ENCODE measurements at places on chromosomes 7 and 10.
A peak's percentile ranks its signal among the peaks of the same experiment; 100 is the strongest.

- no peak for DNase-seq
These were observed 1.9 kb upstream of the SNX13 start for GRCh38 chr7:17942231-17942630.

GRCh38 chr7:45179666-45180065 lies 22.1 kb downstream of the RAMP3 start:
- DNase-seq: no peak

- no peak for DNase-seq
These were observed 313.0 kb upstream of the NPVF start for GRCh38 chr7:25541094-25541821.

GRCh38 chr7:96014617-96015016 lies 242.3 kb downstream of the DYNC1I1 start:
- no peak for DNase-seq

- no peak for DNase-seq
These were observed 1183.9 kb upstream of the C7orf33 start for GRCh38 chr7:147406521-147407135.

DNA sequence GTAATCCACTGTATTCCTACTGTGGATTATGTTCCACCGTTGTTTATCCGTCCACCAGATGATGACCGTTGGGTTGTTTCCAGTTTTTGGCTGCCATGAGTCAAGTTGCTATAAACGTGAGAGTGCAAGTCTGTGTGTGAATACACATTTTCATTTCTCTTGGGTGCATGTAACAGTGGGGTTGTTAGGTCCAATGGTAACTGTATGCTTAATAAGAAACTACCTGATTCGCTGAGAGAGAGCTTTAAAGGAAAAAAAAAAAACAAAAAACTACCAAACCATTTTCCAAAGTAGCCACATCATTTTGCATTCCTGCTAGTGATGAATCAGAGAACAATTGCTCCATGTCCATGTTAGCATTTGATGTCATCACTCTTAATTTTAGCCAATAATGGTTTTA lies 15.9 kb downstream of the UBN2 start:
- no peak for DNase-seq

- no peak for DNase-seq
These were observed 3.5 kb upstream of the SRRM3 start for GRCh38 chr7:76198202-76198601.

DNA sequence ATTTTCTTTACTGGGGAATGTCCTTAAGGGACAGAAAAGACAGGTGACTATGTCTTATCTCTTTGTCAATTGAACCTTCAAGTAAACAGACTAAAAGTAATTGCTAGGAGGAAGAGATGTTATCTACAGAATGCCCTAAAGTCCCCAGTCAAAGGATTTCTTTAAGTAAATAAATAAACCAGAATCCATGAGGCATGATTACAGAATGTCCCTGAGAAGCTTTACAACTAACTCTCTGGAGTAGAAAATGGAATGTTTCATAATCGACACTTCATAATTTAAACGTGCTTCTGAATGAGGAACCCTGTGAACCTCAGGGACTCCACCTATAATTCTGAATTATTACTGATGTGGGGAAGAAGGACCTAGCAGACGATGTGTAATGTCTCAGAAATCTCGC lies 187.9 kb upstream of the IMMP2L start:
- no peak for DNase-seq

DNA sequence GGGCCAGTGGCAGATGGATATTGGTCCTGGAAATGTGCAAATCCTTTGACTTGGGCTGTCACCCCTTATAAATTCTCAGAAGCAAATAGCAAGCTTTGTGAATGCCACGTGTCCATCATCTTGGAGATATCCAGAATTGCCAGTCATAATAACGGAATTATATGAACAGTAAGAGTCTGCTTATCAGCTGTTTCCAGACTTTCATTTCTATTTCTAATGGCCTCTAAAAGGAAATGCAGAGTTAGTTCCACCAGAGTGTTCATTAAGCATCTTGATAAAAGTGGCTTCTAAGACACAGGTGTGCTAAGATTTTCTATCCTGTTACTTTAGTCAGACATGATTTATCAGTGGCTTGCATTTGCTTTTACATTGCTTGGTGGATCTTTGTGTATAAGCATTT lies 87.4 kb downstream of the RAMP3 start:
- DNase-seq: no peak

- no peak for DNase-seq
These were observed 592 bp upstream of the PIK3CG start for GRCh38 chr7:106864298-106865081.

GRCh38 chr7:3862774-3863173 lies 561.7 kb downstream of the SDK1 start:
- no peak for DNase-seq

- no peak for DNase-seq
These were observed 174.1 kb downstream of the LRRN3 start for GRCh38 chr7:111264981-111265380.

GRCh38 chr10:50420196-50420595 lies 168.9 kb upstream of the ASAH2 start:
- DNase-seq: no peak

DNA sequence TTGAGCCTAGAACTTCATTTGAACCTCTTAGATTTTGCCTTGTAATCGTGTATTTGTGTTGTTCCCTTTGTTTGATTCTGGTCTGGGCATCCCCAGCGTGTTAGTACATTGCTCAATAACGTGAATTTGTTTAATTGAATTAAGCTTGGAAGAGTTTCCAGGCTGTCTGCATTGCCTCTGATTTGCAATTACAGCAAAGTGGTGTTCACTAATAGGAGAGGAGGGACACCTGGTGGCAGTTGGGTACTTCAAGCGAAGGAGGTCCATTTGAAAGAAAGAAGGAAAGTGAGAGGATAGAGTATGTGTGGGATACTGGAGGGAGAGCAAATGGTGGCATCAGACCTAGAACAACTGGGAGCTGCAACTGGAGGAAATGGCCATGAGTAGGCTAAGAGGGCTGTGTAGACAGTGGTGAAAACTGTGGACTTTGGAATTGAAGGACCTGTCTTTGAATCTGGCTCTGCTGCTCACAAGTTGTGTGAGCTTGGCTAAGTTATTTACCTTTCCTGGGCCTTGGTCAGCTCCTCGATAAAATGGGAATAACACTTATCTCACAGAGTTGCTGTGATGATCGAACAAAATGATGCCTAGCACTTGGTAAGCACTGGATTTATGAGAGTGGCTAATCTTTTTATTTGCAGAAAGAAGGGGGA lies 15.1 kb downstream of the LSMEM1 start:
- peak; percentile 41 for DNase-seq

- DNase-seq: no peak
These were observed 168.5 kb downstream of the PLXNA4 start for GRCh38 chr7:132407764-132408163.

- no peak for DNase-seq
These were observed 67.5 kb upstream of the ZMIZ1 start for GRCh38 chr10:79001082-79001885.

DNA sequence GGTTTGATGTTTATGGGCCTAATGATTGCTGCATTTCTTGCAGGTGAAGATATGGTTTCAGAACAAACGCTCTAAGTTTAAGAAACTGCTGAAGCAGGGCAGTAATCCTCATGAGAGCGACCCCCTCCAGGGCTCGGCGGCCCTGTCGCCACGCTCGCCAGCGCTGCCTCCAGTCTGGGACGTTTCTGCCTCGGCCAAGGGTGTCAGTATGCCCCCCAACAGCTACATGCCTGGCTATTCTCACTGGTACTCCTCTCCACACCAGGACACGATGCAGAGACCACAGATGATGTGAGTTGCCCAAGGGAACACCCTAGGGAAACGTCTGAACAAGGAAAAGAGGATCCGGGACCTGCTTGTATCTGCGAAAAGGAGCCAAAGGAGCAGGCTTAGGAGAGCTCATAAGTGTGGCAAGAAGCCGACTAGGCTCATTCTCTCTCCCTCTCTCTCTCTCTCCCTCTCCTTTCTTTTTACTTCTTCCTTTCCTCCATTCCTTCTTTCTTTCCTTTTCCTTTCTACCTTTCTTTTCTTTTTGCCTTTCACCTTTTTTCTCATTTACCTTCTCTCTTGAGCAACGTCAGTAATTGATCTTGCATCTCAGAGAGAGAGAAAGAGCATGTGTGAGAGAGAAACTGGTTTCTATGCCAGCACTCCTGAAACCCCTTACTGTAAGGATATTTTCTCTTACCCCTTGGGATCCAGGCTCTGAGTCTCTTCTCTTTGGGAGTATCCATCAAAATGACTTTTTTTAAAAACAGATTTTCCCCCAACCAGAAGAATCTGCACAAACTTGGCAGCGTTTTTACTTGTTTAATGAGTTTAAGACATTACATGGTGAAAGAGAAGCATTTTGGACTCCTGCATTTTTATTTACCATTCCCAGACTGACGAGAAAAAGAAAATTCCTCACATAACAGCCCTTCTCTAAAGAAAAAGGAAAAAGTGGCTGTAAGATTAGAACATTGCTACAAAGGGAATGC lies 4.7 kb downstream of the DLX6 start:
- DNase-seq: no peak

GRCh38 chr10:131450216-131450765 lies 138.8 kb upstream of the TCERG1L start:
- DNase-seq: no peak

- DNase-seq: no peak
These were observed 22.7 kb upstream of the ZWINT start for GRCh38 chr10:56383806-56384205.

DNA sequence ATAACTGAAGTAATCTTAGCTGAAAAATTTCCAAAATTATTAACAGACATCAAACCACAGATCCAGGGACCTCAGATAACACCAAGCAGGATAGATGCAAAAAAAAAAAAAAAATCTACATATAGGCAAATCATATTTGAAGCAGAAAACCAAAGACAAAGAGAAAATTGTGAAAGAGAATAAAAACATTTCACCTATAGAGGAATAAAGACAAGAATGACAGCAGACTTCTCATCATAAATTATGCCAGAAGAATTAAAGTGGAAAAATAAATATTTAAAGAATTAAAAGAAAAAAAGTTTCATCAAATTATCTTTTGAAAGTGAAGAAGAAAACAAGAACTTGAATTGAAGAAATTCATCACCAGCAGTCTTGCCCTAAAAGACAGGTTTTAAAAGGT lies 467.5 kb downstream of the GPAM start:
- no peak for DNase-seq

GRCh38 chr7:36344622-36345021 lies 45.0 kb upstream of the ANLN start:
- no peak for DNase-seq

DNA sequence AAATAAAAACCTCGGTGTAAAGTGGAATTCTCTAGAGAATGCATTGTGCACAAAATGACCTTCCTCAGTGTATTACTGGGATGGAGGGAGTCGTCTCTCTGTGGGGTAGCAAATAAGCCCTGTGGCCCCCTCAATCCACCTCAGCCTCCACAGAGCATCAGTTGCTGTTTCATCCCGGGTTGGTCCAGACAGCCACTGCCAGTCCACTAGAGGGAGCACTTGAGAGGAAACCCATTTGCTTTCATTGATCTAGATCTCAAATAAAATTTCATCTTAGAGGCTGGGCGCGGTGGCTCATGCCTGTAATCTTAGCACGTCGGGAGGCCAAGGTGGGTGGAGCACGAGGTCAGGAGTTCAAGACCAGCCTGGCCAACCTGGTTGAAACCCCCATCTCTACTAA lies 1128.7 kb downstream of the CNTNAP2 start:
- DNase-seq: peak; percentile 5

GRCh38 chr7:26618898-26619297 lies 245.5 kb downstream of the SKAP2 start:
- no peak for DNase-seq

DNA sequence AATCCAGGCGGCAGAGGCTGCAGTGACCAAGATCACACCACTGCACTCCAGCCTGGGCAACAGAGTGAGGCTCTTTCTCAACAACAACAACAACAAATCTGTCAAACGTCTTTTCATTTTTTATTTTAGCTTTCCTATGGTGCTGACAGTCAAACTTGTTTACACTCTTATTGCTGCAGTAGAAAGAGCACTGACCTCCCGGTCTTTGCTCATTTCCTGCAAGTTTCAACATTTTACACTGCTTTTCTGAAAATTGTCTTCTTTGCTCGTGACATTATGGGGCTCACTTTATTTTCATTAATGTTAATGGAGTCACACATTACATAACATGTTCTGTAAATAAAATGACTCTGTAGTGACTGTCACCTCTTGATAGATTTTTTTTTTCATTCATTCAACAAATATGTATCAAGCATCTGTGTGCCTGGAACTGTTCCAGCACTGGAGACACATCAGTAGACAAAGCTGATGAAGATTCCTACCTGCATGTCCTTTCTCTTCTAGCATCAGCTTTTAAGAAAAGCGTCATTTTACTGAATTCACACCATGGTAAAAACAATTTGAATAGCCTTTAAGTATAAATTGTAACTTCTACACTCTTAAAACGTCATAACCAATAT lies 277.3 kb downstream of the CELF2 start:
- no peak for DNase-seq

DNA sequence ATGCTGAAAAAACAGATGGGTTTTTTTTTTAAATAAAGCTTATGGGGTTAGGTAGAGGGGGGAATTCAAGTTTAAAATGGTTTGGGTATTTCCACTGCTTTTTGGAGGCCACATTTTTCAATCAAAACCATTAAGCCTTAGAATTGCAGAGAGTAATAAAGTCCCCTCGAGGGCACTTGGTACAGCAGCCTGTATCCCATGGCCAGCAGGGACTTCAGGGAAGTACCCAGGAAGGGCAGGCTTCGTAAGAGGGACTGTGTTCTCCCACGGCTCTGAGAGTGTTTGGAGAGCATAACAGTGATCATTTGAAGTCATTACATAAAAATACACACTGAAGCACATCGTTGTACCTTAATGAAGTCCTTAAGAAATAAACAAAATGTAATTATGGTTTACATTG lies 432.7 kb downstream of the DPP6 start:
- DNase-seq: no peak

GRCh38 chr10:50506861-50507573 lies 116.7 kb downstream of the SGMS1 start:
- DNase-seq: no peak

DNA sequence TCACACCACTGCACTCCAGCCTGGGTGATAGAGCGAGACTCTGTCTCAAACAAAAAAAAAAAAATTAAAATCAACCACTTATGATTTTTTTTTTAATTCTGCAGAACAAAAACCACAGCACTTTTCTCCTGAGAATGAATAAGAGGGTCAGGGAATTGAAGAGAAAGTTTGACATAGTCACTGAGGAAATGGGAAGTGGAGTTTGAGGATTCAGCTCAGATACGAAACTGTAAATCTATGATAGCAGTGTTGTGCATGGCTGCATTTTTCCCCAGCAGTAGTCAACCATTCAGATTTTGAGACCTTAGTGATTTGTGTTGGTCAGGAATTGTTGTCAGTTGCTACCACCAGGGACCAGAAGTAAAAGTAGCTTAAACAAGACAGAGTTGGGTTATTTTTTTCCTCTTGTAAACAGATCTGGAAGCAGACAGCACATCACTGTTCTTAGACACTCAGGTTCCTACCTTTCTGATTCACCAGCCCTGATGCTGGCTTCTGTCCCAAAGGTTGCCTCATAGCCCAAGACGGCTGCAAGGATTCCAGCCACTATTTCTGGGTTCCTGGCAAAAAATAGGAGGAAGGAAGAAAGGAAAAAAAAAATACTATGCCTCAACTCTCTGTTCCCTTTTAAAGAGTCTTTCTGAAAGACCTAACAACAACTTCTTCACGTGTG lies 20.1 kb downstream of the PILRA start:
- DNase-seq: no peak
